ENCODE measurements at places on chromosomes 5 and 9.

DNA sequence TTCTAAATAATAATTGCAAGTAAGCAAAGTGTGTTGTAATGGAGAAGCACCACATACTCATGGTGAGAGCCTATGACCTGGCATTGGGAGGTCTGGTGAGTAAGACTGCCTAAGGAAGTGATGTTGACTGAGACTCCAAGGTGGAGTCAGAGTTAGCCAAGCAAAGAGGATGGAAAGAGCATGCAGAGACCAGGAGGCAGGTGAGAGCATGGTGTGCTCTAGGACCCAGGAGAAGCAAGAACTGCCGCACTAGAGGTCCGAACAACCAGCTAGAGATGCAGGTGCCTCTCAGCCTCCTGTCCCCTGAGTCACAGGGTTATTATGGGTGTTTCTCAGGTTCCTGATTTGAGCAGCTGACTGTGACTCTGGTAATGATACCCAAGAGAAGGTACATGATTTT lies 27.3 kb downstream of the ANP32B start:
- no peak for DNase-seq

DNA sequence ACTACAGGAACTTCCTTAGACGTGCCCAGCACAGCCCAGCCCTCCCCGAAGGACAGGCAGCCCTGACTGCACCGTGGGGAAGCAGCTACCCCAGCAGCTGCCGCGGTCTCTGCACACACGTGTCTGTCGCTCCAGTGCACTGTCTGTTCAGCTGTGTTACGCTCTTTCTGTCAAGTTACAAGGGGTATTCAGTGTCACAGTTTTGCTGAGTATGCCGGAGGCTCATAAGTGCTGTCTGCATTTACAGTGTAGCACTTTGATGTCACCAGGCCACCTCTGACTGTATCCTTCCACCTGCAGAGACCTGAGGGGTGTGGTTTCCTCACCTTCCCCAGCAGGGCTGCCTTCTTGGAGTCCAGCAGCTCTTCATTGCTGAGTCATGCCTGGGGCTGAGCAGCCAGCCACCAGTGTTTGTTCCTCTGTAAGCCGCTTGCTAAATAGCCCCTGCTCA lies 126.8 kb downstream of the EHMT1 start:
- no peak for DNase-seq

GRCh38 chr9:99057665-99058625 lies 47.0 kb upstream of the TGFBR1 start:
- DNase-seq, result no peak

DNA sequence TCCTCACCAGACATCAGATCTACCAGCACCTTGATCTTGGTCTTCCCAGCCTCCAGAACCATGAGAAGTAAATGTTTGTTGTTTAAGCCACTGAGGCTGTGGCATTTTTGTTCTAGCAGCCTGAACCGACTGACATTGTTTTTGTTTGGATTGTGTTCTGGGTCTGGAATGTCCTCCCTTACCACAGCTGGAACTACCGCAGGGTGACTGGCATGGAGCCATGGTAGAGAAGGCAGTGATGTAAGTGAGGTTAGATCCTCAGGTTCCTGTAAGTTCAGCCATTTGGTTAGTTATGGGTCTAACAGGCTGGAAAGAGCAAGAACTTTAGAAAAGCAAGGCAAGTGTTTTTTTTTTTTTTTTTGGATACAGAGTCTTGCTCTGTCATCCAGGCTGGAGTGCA lies 209.3 kb downstream of the DAB2IP start:
- no peak for DNase-seq

GRCh38 chr5:160119905-160120266 lies 636 bp upstream of the PWWP2A start:
- no peak for DNase-seq
